Aorta (tissue), 5 donors: ENCODE measurements at places on chromosomes 2 and 18.

GRCh38 chr2:25885933-25886332, 7.6 kb upstream of the ASXL2 start:
- H3K27ac ChIP-seq: no peak overlapping the region
- no peaks in the 10 kb centered on the region for H3K27me3 ChIP-seq
- no peak for DNase-seq
- no peak overlapping the region for H3K4me3 ChIP-seq

DNA sequence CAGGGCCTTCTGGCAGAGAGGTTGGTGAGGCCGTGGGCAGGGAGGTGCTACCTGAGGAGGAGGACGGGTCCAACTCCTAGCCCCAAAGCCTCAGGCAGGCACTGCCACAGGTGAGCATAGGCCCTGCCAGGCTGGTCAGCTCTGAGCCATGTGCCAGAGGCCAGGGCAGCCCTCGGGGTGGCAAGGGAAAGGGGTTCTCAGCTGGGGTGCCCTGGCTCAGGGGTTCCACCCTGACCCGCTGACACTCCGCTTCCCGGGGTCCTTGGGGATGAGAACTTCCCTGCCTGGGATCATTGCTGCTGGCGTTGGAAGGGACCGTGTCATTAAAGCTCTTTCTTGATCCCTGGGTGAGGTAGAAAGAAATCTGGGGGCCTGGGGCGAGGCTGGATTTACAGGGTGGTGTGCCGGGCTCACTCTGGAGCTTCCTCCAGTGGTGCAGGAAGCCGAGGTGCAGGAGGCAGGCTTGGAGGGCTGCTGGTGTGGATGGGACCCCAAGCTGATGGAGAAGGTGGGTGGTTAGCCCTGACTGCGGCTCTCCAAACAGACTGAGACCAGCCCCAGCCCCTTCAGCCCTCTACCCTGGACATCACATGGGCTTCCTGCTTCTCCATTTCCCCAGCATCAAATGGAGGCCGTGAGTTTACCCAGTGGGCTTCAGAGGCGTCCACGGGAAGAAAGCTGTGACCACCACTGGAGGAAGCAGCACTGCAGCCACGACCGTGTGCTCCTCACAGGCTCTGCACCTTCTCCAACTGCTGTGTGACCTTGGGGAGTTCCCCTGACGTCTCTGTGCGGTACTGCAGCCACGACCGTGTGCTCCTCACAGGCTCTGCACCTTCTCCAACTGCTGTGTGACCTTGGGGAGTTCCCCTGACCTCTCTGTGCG, 295.2 kb downstream of the NDUFA10 start:
- DNase-seq: peak; percentile 30
- H3K27ac ChIP-seq: no peak overlapping the region
- no peaks in the 10 kb centered on the region for H3K4me1 ChIP-seq
- no peaks in the 10 kb centered on the region for H3K36me3 ChIP-seq
- H3K27me3 ChIP-seq: no peaks in the 10 kb centered on the region

DNA sequence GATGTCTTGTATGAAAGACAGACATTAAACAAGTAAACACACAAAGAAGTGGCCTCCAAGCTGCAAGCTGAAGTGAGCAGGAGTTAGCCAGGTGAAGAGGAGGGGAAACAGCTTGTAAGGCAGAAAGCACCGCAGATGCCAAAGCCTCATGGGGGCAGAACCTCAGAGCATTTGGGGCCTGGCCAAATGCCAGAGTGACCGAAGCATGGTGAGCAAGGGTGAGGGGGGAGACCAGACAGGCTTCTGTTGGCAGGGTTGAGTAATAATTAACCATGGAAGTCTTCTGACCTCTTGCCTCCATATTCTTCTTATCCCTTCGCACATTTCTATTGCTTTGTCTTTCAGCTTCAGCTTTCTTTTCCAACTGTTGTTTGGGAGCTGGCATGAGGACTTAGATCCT, 5.6 kb downstream of the QPCT start:
- H3K4me1 ChIP-seq: no peaks in the 10 kb centered on the region
- no peaks in the 10 kb centered on the region for H3K36me3 ChIP-seq
- no peak for DNase-seq
- no peak overlapping the region for H3K4me3 ChIP-seq
- no peaks in the 10 kb centered on the region for H3K27me3 ChIP-seq

DNA sequence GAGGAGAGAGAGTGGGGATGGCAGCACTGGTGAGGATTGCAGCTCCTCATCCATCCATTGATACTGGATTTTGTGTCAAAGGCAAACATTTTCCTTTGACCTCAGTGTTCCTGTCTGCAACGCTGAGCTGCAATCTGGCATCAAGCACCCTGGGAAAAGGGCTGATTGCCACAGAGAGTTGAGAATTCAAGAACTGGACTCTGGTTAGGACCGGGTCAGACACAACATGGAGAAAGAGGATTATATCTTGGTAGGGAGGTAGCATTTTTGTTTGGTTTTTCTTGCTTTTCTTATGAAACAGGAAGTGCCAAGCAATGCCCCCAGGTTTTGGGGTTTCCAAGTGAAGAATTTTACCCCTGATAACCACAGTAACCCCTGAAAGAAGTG, 81.9 kb upstream of the PKDCC start:
- no peaks in the 10 kb centered on the region for H3K36me3 ChIP-seq
- H3K27me3 ChIP-seq: no peaks in the 10 kb centered on the region
- peak overlapping the region; percentile 89 for H3K27ac ChIP-seq
- peak; percentile 72 for DNase-seq

- no peaks in the 10 kb centered on the region for H3K36me3 ChIP-seq
- H3K4me3 ChIP-seq: no peak overlapping the region
- no peak overlapping the region for H3K27ac ChIP-seq
- H3K4me1 ChIP-seq: no peaks in the 10 kb centered on the region
- no peak for DNase-seq
Measured at GRCh38 chr2:157900203-157900602, 24.1 kb upstream of the ACVR1 start.

- no peaks in the 10 kb centered on the region for H3K27me3 ChIP-seq
- no peaks in the 10 kb centered on the region for H3K4me1 ChIP-seq
- H3K4me3 ChIP-seq: no peak overlapping the region
- H3K36me3 ChIP-seq: no peaks in the 10 kb centered on the region
Measured at GRCh38 chr2:171505374-171505773, 16.9 kb upstream of the CYBRD1 start.

- no peak overlapping the region for H3K4me3 ChIP-seq
- no peak for DNase-seq
- H3K27me3 ChIP-seq: no peaks in the 10 kb centered on the region
- no peaks in the 10 kb centered on the region for H3K4me1 ChIP-seq
- H3K27ac ChIP-seq: no peak overlapping the region
Measured at GRCh38 chr2:109527846-109528705, 85.7 kb downstream of the SEPTIN10 start.

DNA sequence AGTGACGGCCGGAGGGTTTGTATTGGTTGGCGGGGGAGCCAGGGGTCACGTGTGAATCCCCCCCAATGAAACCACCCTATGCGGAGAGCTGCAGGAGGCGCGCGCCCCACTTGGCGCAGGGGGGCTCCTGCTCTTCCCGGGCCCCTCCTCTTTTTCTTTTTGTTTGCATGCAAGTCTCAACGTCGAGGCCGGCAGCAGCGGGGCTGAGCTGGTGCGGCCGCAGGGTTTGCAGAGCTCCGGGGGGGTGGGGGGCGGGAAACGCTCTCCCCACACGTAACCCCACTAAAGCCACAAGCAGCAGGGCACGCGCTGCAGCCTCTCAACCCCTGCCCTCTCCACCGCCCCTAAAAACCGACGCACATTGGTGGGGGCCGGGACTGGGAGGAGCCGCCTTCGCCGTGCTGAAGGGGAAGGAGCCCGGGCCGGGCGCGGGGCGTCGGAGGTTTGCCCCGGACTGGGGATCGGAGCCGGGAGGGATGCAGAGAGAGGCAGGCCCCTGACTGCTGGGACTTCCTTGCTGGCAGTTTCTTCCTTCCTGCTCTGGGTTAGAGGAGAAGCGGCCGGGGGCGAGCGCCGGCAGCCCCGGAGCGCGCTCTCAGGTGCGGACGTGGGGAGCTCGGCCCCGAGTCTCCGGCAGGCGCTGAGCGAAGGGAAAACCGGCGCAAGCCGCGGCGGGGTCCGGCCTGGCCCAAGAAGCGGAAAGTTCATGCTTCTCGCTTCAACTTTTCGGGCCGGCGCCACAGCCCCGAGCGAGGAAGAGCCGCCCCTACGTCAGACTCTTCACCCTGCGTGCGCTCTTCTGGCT, 864 bp downstream of the LBH start:
- H3K36me3 ChIP-seq: no peaks in the 10 kb centered on the region
- H3K27ac ChIP-seq: peak overlapping the region; percentile 62
- peak overlapping the region; percentile 84 for H3K4me3 ChIP-seq
- no peaks in the 10 kb centered on the region for H3K27me3 ChIP-seq
